ENCODE measurements at places on chromosomes 2 and 18.

- DNase-seq: no peak
Measured at GRCh38 chr2:228599297-228599696, 417.8 kb upstream of the SPHKAP start.

DNA sequence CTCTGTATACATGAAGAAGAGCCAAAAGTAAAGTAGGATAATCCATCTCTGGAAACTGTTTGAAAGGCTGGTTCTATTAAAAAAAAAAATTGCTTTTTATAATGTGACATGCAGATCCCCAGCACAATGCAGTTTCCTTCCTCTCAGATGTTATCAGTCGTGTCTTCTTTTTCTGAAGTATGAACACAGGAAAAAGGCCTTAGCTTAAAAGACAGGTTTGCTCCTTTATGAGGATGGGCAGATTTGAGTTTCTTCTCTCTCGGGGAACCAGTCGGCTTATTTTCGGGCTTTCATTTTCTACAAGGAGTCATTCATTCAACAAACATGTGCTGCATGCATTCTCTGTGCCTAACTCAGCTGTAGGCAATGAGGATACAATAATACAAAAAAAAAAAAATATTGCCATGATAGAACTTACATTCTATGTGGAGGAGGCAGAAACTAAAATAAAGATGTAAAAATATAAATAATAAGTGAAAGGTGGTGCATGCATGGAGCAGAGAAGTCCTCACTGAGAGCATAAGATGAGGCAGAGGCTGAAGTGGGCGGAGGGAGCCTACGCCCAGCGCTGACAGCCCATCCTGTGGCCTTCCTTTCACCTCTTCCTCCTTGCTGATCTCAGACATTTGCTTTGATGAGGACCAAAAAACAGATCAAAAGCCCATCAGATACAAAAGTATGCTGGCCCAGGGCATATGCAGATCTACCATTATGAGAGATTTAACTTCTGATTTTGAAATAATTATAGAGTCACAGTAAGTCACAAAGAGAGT, at the start of gene CD226:
TSS of gene CD226 (minus strand) at position 513 of the 773 bp plus-strand sequence. CDS start at position 46, 467 bp downstream.
- no peak for DNase-seq

DNA sequence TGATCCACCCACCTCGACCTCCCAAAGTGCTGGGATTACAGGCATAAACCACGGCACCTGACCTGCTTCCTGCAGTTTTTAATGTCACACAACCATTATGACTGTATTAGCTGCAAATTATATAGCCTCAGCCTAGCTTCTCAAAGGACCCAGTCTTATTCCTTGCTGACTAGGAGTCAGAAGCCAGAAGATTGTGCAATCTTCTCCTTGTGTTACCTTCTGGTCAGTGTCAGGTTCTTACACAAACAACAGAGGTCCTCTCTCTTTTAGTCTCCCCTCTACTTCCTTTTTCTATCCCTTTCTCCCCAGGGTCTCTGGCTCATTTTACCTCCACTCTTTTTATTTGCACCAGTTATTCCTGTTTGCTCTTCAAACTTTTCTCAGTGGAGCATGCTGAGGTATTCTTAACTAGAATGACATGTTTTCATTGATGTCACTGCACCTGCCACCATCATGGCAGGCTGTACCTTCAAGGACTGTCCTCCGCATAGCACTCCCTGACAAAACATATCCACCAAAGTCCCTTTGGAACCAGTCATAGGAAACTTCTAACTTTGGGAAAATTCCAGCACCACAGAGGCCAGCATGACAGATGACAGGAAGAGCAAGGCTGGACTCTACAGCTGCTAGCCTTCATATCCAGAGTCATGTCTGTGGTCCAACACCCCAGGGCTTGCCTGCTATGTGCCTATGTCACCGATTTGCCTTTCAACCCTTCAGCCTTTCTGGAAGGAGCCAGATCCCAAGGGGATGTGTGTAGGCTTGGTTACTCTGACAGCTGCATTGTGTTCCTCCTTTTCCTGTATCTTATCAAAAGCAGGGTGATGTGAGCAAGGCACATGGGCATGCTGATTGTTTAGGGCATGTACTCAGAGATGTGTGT, 45.2 kb upstream of the EPC2 start:
- no peak for DNase-seq

DNA sequence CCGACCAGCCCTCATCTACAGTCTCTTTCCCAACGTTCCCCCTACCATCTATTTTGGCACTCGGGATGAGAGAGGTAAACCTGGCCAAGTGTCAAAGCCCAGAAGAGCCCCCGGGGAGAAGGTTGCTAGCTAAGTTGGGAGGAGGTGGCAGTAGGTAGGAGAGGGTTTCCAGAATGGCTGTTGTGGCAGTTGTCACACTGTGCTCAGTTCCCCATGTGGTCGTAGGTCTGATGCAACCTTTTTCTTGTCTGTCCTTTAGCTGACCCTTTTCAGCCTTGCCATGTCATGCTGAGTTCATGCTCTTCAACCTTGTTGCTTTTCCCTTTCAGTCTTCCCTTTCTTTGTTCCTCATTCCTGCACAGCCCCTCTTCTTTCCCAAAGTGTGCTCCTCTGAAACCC, 34.5 kb downstream of the TTLL4 start:
- DNase-seq: no peak

DNA sequence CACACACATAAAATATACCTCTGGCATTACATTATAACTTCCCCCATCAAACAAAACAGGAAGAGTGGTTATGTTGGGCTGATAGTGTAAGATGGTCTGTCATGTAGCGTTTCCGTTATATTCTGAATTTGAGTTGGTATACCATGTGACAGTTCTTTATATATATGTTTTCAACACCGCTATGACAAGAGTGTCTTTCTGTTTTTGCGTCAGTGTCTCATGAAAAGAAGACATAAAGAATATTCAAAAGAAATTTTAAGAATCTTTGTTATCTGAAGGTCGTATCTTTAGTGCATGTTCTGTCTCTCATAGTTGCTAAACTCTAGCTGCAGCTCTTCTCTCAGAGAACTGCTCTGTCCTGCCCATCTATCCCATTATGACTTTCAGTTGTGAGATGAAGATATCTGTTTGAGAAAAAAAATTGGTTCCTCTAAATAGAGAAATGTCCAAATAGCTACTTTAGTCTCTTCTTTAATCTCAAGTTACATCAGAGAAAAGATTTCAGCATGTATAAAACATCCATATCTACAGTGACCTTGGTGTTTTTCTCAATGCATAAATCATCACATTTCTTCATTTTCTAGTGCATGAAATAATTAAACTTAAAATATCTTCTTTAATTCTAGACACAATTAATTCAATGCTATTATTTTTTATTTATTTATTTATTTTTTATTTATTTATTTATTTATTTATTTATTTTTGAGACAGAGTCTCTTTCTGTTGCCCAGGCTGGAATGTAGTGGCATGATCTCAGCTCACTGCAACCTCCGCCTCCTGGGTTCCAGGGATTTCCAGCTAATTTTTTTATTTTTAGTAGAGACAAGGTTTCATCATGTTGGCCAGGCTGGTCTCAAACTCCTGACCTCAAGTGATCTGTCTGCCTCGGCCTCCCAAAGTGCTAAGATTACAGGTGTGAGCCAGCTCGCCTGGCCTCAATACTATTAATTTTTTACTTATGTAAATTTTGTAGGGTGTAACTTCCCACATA, 24.3 kb upstream of the PSME4 start:
- no peak for DNase-seq

DNA sequence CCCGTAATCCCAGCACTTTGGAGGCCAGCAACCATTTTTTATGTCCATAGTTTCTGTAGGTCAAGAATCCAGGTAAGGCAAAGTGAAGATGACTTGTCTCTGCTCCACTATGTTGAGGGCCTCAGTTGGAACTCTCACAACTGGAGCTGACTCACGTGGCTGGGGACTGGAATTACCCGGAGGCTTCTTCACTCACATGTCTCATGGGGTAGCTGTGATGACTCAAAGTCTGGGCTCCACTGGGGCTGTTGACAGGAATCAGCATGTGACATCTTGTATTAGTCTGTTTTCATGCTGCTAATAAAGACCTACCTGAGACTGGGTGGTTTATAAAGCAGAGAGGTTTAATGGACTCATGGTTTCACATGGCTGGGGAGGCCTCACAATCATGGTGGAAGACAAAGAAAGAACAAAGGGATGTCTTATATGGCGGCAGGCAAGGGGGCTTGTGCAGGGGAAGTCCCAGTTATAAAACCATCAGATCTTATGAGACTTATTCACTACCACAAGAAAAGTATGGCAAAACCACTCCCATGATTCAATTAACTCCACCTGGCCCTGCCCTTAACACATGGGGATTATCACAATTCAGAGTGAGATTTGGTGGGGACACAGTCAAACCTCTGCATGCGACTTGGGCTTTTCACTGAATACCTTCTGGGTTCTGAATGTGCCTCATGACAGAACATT, 7.8 kb upstream of the PPP1R1C start:
- no peak for DNase-seq

GRCh38 chr18:1907470-1908206, 663.7 kb downstream of the METTL4 start:
- no peak for DNase-seq

DNA sequence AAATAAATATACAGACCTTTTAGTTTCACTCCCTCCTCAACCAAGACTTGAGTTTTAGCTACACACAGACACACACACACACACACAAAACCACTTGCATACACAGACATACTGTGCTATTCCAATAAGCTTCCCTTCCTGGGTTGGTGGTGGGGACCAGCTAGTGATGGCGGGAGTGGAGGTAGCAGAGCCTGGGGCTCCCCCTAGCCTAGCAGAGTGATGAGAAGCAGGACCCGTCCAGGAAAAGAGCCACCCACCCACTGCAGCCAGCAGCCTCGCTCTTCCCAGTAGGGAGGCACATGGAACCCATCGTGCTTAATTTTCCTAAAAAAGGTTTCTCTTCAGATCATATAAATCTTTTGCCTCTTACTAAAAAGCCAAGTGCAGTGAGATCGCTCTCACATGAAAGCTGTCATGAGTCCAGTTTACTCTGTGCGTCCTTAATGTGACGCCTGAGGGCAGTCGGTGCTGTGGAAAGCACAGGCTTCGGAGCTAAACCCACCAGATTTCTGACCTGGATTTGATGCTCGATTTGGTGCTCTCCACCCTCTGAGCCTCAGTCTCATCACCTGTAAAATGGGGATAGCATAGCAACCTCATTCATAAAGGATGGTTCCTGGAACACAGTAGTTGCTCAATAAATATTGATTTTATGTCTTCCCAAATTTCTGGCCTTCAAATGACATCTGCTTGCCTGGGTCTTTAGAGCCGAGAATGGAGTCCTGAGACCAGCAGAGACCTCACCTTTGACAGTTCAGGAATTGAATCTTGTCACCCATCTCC, 60.1 kb upstream of the YWHAQ start:
- no peak for DNase-seq

DNA sequence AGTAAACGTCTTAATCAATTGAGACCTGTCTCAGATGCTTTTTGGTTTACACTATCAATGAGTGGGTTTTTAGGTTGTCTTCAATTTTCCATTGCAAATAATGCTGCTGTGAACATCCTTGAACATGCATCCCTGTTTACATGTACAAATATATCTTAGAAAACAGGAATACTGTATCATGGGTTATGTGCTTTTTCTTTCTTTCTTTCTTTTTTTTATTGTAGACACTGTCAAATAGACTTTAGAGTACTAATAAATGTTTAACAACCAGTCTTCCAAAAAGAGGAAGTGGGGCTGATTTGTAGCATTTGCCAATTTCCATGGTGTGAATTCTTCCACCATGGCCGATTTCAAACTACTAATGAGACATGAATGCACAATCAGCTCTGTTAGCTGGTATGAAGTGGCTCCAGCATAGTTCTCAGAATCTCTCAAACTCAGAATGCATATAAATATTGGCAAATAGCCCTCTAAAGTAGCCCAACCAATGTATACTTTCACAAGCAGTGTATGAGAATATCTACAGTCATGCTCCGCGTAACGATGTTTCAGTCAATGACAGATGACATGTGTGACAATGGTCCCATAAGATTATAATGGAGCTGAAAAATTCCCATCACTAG, 50.3 kb upstream of the B3GNT2 start:
- no peak for DNase-seq

GRCh38 chr18:69992776-69993175, 45.1 kb upstream of the CD226 start:
- no peak for DNase-seq
